ENCODE measurements at places on chromosomes 11 and 22.

GRCh38 chr11:34072041-34072440, 20.5 kb downstream of the CAPRIN1 start:
- DNase-seq, result no peak

DNA sequence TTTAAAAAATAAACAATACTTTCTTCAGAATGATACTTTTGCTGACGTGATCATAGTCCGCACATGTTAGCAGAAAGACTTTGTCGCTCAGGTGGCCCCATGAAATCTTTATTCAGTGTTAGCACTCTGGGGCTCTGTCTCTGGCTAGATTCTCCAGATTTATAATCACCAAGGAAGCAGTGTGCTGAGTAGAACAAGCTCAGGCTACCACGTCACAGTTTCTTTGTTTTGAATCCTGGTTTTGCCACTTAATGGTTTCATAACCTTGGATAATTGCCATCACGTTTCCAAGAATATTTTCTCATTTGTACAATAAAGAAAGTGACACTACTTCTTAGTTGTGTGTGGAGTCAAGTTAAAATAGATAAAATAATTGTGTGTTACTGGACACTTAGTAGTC, 3.9 kb upstream of the MUC15 start:
- DNase-seq, result no peak

DNA sequence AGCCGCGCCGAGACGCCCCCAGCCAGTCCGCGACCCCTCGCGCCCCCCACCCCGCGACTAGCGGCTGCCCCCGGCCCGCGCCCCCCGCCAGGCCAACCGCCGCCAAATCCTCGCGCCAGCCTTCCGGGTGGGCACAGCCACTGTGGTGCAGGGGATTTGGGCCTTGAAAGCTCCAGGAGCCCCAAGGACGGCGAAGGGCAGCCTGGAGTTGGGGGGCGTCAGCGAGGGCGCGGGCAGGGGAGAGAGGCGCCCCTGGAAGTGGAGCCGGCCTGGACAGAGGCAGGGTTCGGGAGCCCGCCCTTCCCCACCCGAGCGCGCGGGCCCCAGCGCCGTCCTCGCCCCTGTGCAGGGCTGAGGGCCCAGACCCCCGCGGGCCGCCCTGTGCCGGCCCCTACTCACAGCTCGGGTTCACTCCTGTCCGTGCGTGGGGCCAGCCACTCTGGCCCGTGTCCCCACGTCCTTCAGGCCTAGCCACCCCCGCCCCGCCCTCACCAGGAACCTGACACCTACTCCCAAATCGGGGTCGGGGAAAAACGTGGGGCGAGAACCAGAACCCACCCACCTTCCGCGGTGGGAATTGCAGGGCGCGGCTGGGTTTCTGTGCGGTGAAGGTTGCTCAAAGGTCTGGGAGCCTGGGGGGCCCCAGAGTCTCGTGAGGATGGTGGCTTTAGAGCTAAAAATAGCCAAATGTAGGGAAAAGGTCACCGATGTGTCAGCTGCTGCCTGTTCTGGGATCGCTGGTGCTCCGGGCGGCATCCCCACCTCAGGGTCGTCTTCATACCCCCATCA, at the start of gene CPT1B:
TSS of gene CPT1B (minus strand) at position 441 of the 789 bp plus-strand sequence. CDS start 512 bp downstream, outside the sequence.
- DNase-seq, result no peak

- no peak for DNase-seq
Measured at GRCh38 chr11:37724315-37724714, 1126.3 kb upstream of the RAG2 start.

DNA sequence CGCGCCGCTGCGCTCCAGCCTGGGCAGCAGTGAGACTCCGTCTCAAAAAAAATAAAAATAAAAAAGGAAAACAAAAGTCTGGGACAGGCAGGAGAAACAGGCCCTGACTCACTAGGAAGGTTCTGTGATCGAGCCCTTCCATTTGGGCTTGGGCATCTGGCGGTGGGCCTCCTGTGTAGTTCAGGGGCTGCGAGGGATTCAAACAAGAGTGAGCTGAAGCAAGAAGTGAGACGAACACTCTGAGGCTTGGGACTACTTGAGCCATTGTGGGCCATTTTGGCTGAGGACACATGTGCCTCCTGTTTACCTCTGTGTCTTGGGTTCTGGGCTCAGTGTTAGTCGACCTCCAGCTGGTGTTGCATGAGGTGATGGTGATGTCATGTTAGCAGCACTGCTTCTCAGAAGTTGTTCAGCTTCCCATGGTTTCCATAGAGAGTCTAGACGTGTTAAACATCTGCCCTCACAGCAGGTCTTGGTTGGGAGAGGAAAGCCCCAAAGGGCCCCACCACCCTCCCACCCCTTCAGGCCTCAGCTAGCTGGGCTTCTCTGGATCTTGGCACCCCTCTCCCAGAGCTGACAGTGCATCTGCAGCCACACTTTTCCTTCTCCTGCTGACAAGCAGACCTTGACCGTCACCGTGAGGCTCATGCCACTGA, 57.8 kb downstream of the MED15 start:
- DNase-seq, result peak; percentile 24

GRCh38 chr11:43567396-43567975, 113.1 kb upstream of the HSD17B12 start:
- DNase-seq, result peak; percentile 40
